ENCODE measurements at places on chromosomes 4 and X.

DNA sequence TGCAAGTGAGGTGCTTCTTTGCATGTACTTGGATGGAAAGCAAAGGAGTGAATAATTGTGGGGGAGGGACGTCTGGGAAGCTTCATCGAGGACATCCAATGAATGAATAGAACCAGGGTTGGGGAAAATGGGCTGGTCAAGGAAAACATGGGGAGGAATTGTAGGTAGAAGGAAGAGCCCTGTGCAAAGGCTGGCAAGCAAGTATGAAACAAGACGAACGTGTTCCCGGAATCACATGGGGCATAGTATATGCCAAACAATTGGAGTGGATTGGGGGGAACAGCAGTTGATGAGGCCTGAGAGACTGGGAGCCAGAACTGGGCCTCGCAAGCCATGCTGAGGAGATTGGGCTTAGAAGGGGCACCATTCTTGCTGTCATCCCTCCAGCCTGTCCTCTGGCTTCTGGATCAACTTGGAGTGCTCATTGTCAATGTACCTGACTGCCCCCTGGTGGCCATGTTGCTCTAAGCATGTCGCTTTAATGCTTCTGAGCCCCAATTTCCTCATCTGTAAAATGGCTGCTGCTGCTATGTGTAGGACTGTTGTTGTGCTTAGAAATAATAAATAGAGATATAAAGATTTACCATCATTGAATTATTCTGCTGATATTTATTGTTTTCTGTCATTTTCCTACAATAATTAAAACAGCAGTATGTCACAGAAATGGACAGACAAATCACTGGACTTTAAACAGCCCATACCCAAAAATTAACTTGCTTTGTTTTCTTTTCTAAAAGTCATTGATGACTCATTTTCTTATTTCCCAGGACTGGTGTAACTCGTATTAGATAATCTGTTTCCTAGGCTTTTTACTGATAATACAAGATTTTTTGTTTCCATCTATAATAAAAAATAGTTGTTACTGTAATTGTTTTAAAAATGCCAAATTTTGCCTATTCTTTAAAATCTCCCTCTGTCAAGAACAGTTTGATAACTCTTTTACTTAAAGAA, 66.4 kb downstream of the JADE3 start:
- H3K4me1 ChIP-seq, result no peaks in the 10 kb centered on the region
- peaks cover 4% of the 10 kb centered on the region for H3K27me3 ChIP-seq
- no peaks in the 10 kb centered on the region for H3K36me3 ChIP-seq
- DNase-seq, result peak; percentile 34

GRCh38 chrX:155857561-155857960, 23.6 kb upstream of the VAMP7 start:
- no peak overlapping the region for H3K27ac ChIP-seq
- H3K36me3 ChIP-seq, result no peaks in the 10 kb centered on the region
- H3K27me3 ChIP-seq, result peaks cover 4% of the 10 kb centered on the region
- no peaks in the 10 kb centered on the region for H3K4me1 ChIP-seq
- DNase-seq, result no peak

DNA sequence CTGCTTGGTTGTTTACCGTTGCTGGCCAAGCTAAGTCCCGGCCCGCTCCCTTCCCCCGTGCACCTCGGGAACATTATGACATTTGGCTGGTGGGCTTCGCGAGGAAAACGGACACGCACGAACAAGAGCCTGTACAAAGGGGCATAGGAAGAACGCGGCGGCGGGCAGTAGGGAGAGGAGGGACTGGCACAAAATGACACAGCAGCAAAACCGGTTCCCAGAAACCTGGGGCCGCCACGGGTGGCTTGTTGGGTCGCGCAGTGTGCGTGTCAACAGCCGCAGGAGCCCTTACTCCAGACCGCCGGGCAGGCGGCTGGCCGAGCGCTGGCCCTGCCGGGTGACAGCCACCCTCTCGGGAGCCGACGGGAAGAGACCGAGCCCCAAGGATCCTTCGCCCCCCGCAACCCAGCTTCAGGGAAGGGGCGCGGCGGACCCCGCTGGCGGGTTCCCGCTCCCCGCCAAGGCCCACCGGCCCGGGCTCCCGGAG, 1.6 kb upstream of the LIN54 start:
- peak overlapping the region; percentile 96 for H3K4me3 ChIP-seq
- H3K27ac ChIP-seq, result peak overlapping the region; percentile 90

GRCh38 chr4:136495076-136495475, 1037.2 kb downstream of the PCDH18 start:
- no peaks in the 10 kb centered on the region for H3K4me1 ChIP-seq
- no peak for DNase-seq
- no peak overlapping the region for H3K4me3 ChIP-seq
- H3K36me3 ChIP-seq, result no peaks in the 10 kb centered on the region
- no peak overlapping the region for H3K27ac ChIP-seq
- no peaks in the 10 kb centered on the region for H3K27me3 ChIP-seq

- H3K27me3 ChIP-seq, result no peaks in the 10 kb centered on the region
- no peak overlapping the region for H3K27ac ChIP-seq
- H3K4me1 ChIP-seq, result no peaks in the 10 kb centered on the region
- H3K4me3 ChIP-seq, result no peak overlapping the region
Observed at GRCh38 chr4:35541888-35542213, 702.5 kb downstream of the ARAP2 start.

- no peak overlapping the region for H3K4me3 ChIP-seq
- H3K4me1 ChIP-seq, result no peaks in the 10 kb centered on the region
- H3K36me3 ChIP-seq, result no peaks in the 10 kb centered on the region
- no peaks in the 10 kb centered on the region for H3K27me3 ChIP-seq
- no peak for DNase-seq
- no peak overlapping the region for H3K27ac ChIP-seq
Observed at GRCh38 chrX:22383988-22384387, 111.3 kb downstream of the CBLL2 start.

DNA sequence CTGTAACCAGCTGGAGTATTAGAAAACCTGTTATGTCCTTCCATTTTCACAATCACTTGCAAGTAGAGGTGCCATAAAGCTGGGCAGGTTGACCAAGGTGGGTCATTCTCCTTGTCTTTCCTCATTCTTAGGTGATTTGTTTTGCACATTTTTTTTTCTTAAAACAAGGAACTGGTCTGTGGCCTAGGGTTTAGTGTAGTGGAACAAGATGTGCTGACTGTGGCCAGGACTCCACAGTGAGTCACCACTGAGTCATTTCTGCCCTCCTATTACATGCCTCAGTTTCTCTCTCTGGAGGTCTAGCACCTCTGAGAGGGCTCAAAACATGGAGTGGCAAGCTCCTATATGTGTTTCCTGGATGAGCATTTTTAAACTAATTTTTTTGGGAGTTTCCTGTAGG, 355.9 kb downstream of the GPM6A start:
- H3K4me1 ChIP-seq, result no peaks in the 10 kb centered on the region
- no peak overlapping the region for H3K4me3 ChIP-seq
- no peaks in the 10 kb centered on the region for H3K36me3 ChIP-seq
- DNase-seq, result no peak
- no peaks in the 10 kb centered on the region for H3K27me3 ChIP-seq

GRCh38 chrX:47158131-47158530, 13.1 kb downstream of the RBM10 start:
- H3K27me3 ChIP-seq, result no peaks in the 10 kb centered on the region
- H3K4me1 ChIP-seq, result no peaks in the 10 kb centered on the region
- DNase-seq, result no peak
- H3K27ac ChIP-seq, result no peak overlapping the region

GRCh38 chrX:148542481-148543255, 42.3 kb downstream of the AFF2 start:
- no peak overlapping the region for H3K4me3 ChIP-seq
- no peaks in the 10 kb centered on the region for H3K4me1 ChIP-seq
- no peak for DNase-seq
- H3K27ac ChIP-seq, result no peak overlapping the region
- peaks cover 2% of the 10 kb centered on the region for H3K36me3 ChIP-seq

- H3K27ac ChIP-seq, result no peak overlapping the region
- no peak overlapping the region for H3K4me3 ChIP-seq
- H3K27me3 ChIP-seq, result no peaks in the 10 kb centered on the region
- no peak for DNase-seq
- no peaks in the 10 kb centered on the region for H3K36me3 ChIP-seq
Observed at GRCh38 chrX:8084006-8084405, 87.1 kb downstream of the VCX2 start.

- H3K36me3 ChIP-seq, result no peaks in the 10 kb centered on the region
- H3K27ac ChIP-seq, result no peak overlapping the region
- H3K4me1 ChIP-seq, result no peaks in the 10 kb centered on the region
Observed at GRCh38 chr4:61024610-61025009, 175.5 kb upstream of the ADGRL3 start.

- H3K27ac ChIP-seq, result no peak overlapping the region
- H3K27me3 ChIP-seq, result no peaks in the 10 kb centered on the region
- no peak for DNase-seq
- no peak overlapping the region for H3K4me3 ChIP-seq
Observed at GRCh38 chr4:73908965-73909364, 39.8 kb downstream of the CXCL1 start.

- DNase-seq, result no peak
- no peak overlapping the region for H3K27ac ChIP-seq
- H3K36me3 ChIP-seq, result no peaks in the 10 kb centered on the region
- peaks cover 4% of the 10 kb centered on the region for H3K27me3 ChIP-seq
Observed at GRCh38 chr4:146059151-146059550, 116.4 kb upstream of the LSM6 start.

- no peaks in the 10 kb centered on the region for H3K27me3 ChIP-seq
- H3K4me1 ChIP-seq, result no peaks in the 10 kb centered on the region
- no peak for DNase-seq
- H3K27ac ChIP-seq, result no peak overlapping the region
- H3K36me3 ChIP-seq, result no peaks in the 10 kb centered on the region
- H3K4me3 ChIP-seq, result no peak overlapping the region
Observed at GRCh38 chr4:177673985-177674489, 231.8 kb upstream of the AGA start.

DNA sequence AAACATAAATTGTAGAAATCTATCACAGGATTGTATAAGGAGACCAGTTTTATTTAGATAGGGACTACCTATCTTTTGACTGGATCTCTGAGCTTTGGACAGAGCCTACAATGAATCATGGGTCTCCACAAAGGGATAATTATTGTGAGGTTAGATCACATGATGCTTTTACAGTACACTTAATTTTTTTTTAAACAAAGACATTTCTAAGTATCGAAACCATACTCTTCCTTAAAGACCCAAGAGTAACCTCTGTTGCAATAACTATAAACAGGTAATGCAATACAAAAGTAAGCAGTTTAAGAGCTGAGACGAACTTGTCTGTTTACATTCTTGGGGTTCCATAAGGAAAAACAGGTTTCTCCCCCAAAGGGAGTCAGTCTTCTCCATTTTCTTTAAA, 64.3 kb upstream of the GABRE start:
- H3K4me3 ChIP-seq, result no peak overlapping the region
- DNase-seq, result no peak
- no peaks in the 10 kb centered on the region for H3K27me3 ChIP-seq
- no peaks in the 10 kb centered on the region for H3K4me1 ChIP-seq

- DNase-seq, result no peak
- H3K4me3 ChIP-seq, result no peak overlapping the region
- no peaks in the 10 kb centered on the region for H3K4me1 ChIP-seq
- peaks cover 15% of the 10 kb centered on the region for H3K27me3 ChIP-seq
- H3K36me3 ChIP-seq, result no peaks in the 10 kb centered on the region
Observed at GRCh38 chrX:23341452-23341851, 6.8 kb downstream of the PTCHD1 start.

- H3K4me3 ChIP-seq, result peak overlapping the region; percentile 82
- H3K27ac ChIP-seq, result peak overlapping the region; percentile 90
- no peak for DNase-seq
- H3K27me3 ChIP-seq, result no peaks in the 10 kb centered on the region
- peaks cover 38% of the 10 kb centered on the region for H3K4me1 ChIP-seq
Observed at GRCh38 chr4:153465140-153465539, 1.0 kb upstream of the TMEM131L start.

GRCh38 chr4:78342125-78342524, 209.4 kb upstream of the ANXA3 start:
- no peaks in the 10 kb centered on the region for H3K4me1 ChIP-seq
- no peaks in the 10 kb centered on the region for H3K36me3 ChIP-seq
- peaks cover 13% of the 10 kb centered on the region for H3K27me3 ChIP-seq
- no peak for DNase-seq

GRCh38 chr4:185847352-185848097, 35.5 kb upstream of the SORBS2 start:
- no peak for DNase-seq
- H3K36me3 ChIP-seq, result no peaks in the 10 kb centered on the region
- no peak overlapping the region for H3K27ac ChIP-seq
- H3K4me1 ChIP-seq, result no peaks in the 10 kb centered on the region
- no peaks in the 10 kb centered on the region for H3K27me3 ChIP-seq
- H3K4me3 ChIP-seq, result no peak overlapping the region

GRCh38 chrX:72029483-72030411, 102.0 kb downstream of the RTL5 start:
- no peak overlapping the region for H3K4me3 ChIP-seq
- no peak for DNase-seq
- peaks cover 6% of the 10 kb centered on the region for H3K4me1 ChIP-seq
- no peak overlapping the region for H3K27ac ChIP-seq

GRCh38 chr4:74660866-74661265, 133.5 kb downstream of the BTC start:
- no peak overlapping the region for H3K4me3 ChIP-seq
- no peaks in the 10 kb centered on the region for H3K36me3 ChIP-seq
- H3K27me3 ChIP-seq, result peaks cover 2% of the 10 kb centered on the region
- H3K4me1 ChIP-seq, result no peaks in the 10 kb centered on the region
- no peak for DNase-seq

- H3K4me1 ChIP-seq, result no peaks in the 10 kb centered on the region
- H3K27ac ChIP-seq, result no peak overlapping the region
- no peaks in the 10 kb centered on the region for H3K36me3 ChIP-seq
- DNase-seq, result no peak
Observed at GRCh38 chr4:182213004-182213403, 30.2 kb upstream of the TENM3 start.

GRCh38 chrX:21905313-21905712, 35.2 kb upstream of the SMS start:
- no peak for DNase-seq
- no peaks in the 10 kb centered on the region for H3K27me3 ChIP-seq
- no peaks in the 10 kb centered on the region for H3K4me1 ChIP-seq
- H3K36me3 ChIP-seq, result no peaks in the 10 kb centered on the region
- no peak overlapping the region for H3K27ac ChIP-seq

GRCh38 chrX:138034136-138034535, 468.2 kb downstream of the ZIC3 start:
- H3K27ac ChIP-seq, result no peak overlapping the region
- DNase-seq, result no peak
- H3K4me3 ChIP-seq, result no peak overlapping the region
- H3K27me3 ChIP-seq, result peaks cover 2% of the 10 kb centered on the region
- H3K4me1 ChIP-seq, result no peaks in the 10 kb centered on the region

DNA sequence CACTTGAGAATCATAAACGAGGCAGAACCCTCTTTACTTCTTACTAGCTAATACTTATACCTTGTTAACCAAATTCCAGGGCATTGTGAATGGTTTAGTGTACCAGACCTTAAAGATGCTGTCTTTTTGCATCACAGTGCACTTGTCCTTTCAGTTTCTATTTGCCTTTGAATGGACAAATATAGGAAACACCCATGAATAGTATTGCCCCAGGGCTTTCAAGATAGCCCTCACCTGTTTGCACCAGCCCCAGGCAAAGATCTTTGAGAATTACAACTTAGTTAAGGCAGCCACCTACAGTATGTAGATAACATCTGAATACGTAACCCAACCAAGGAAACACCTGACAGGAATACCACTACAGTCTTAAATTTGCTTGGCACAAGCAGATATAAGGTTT, 60.8 kb upstream of the CT45A1 start:
- no peak for DNase-seq
- no peaks in the 10 kb centered on the region for H3K4me1 ChIP-seq
- H3K36me3 ChIP-seq, result no peaks in the 10 kb centered on the region
- H3K4me3 ChIP-seq, result no peak overlapping the region
- H3K27ac ChIP-seq, result no peak overlapping the region
